NCI-H1417 treated with DMSO at 0.1 percent for 48 hours (cell line): ENCODE measurements at places on chromosomes 1 and 21.

DNA sequence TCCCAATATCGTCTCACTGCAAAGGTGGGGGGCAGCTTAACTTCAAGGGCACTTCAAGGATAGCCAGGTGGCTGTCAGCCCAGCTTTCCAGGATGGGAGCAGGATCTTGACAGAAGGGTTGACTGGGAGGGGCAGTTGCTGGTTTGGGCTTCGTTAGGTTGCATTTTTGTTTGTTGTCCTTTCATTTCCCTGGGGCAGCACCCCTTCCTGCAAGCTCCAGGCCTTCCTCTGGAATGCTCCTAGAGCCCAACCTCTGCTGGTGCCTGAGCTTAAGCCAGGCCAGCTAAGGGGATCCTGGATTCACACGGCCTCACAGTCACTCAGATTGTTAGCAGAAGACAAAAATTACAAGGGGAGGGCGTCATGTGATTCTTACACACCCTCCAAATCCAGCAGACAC is 4.1 kb upstream of the OLIG2 start:
- DNase-seq = no peak

DNA sequence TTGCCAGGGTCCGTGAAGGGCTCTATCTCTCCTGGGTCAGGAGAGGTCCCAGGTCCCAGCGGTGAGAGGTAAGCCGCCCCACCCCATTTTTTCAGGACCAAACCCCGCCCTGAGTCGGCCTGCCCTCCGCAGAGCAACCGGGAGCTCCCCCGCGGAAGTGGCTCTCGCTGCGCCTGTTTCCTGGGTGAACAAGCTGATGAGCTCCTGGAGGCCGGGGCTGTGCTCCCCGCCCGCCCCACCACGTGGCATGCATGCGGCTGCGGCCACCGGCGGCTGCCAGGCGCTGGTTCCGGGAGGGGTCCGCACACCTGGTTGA is 32.0 kb downstream of the ZBTB17 start:
- no peak for DNase-seq

GRCh38 chr1:184352776-184353175 is 34.1 kb upstream of the C1orf21 start:
- no peak for DNase-seq

DNA sequence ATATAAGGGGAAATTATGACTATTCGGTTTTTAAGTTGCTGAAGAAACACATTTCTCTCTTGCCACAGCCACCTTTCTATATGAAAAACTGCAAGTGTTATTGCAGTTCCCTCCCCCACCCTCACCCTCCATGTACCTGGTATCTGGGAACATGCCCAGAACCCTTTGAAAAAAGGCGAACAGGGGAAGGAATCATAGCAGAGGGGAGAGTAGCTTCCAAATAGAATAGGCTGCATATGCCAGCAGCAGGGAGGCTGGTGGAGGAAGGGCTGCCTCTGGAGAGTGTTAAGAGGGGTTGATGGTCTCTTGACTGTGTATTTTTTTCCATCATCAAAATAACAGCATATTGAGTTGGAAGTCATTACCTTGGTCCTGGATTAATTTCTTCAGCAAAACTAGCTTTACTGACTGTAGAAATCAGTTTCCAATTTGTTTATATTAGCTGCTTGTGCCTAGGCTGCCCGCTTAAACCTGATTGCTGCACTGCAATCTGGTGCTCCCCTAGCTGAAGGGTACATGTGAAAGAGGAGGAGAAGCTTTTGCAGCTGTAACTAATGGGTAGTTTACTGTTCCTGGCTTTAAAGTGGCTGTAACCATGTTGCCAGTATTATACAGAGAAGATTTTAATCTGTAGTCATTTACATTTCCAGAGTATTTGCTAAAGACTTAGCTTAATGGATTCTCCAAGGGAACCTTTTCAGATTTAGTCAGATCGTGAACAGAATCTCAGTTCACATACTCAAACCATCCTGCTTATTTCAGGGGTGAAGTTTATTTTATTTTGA is 22.7 kb downstream of the AHCYL1 start:
- no peak for DNase-seq

GRCh38 chr1:238964631-238965030 is 421.7 kb upstream of the CHRM3 start:
- DNase-seq = no peak

DNA sequence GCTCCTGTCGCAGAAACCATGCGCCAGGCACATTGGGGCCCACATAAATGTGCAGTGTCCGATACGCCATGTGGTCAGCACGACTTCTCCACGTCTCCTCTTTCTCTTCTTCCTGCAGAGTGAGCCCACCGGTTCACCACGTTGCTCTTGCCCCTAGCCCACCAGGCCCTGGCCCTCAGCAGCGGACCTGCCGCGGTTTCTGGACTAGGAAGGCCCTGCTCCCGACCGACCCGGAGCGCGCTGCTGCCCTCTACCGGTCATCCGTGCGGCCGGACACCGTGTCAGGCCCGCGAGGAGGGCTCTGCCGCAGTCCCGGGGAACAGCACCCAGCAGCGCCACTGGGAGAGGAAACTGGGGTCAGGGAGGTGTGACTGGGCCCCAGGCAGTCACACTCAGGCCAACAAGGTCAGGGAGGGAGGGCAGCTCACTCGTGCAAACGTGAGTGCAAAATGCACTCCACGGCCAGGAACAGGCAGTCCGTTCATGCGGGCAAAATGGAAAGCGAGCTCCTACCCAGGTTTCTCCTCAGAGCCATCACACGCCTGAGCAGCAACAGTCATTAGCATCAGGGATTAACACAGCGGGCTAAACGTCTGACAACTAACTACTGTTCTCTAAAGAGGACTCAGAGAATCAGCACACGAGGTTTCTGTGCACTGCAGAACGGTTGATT is 13.7 kb downstream of the TLR5 start:
- no peak for DNase-seq

DNA sequence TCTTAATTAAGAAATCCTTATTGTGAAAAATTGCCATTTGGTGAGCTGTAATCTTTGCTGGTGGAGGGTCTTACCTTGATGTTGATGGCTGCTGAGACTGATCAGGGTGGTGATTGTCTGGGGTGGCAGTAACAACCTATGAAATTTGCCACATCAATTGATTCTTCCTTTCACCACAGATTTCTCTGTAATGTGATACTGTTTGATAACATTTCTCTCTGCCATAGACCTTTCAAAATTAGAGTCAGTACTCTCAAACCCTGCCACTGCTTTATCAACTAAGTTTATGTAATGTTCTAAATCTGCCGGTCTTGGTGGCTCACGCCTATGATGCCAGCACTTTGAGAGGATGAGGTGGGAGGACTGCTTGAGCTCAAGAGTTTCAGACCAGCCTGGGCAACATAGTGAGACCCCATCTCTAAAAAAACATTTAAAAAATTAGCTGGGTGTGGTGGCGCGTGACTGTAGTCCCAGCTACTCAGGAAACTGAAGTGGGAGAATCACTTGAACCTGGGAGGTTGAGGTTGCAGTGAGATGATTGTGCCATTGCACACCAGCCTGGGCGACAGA is 5.0 kb downstream of the KPNA6 start:
- no peak for DNase-seq

GRCh38 chr1:108815566-108815965 is 41.3 kb downstream of the AKNAD1 start:
- no peak for DNase-seq

DNA sequence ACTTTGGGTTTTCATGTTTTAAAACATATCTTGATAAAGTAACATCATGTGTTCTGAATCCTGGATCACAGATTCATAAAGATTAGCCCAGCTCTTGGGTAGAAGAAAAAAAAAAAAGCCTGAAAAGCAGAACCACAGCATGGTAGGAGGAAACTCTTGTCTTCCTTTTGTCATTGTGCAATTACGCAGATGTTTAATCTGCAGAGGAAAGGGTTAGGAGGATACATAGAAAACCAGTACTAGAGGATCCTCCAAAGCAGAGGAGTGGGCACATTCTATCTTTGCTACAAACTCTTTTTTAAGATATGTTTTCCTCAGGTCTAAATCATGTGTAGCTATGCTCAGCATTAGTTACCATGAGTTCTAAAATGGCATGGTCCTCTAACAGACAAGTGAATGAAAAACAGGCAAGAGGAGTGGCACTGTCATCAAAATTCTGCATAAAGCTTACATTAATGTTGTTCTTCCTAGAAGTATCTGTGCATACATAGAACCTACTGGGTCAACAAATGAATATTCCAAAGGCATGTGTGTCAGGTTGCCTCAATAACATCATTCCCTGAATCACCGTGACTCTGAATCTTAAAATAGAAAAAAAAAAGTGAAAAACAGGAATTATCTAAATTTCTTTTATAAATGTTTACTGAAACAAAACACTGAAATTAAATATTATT is 107.0 kb downstream of the NME7 start:
- DNase-seq = no peak

DNA sequence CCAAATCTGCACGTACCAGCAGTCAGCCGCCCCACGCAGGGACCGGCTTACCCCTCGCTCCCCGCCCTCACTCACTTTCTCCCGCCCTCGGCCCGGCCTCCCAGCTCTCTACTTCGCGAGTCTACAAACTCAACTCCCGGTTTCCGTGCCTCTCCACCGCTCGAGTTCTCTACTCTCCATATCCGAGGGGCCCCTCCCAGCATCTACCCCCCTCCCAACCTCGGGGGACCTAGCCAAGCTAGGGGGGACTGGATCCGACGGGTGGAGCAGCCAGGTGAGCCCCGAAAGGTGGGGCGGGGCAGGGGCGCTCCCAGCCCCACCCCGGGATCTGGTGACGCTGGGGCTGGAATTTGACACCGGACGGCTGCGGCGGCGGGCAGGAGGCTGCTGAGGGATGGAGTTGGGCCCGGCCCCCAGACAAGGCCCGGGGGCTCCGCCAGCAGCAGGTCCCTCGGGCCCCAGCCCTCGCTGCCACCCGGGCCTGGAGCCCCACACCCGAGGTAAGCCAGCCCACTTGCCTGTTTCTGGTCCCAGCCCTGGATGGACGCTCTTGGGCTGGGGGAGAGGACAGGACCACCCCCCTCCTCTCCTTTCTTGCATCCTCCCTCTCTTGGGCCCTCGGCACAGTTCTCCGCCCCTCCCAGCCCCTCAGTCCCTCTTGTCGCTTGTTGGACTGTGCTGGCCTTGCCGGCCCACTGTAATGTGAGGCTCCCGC is at the start of gene ARTN:
ARTN (plus strand) TSS at position 416 of the 715 bp plus-strand sequence. CDS start 1,856 bp downstream, outside the sequence.
- no peak for DNase-seq

DNA sequence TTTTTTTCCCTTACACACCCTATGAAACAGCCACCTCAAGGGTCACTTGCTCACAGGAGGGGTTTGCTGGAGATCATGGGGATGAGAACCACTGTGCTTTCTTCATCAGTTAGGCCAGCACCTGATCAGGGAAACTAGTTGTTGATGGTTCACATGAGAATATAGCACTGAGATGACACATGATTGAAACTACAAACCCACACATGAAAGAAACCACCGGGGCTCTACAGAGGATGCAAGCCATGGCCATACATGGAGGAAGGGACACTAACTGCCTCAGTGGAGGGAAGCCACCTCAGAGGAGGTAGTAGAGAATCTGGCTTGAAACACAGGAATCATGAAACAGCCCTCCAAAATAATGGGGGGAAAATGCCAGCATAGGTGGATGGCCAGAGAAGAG is 63.2 kb downstream of the PRKAB2 start:
- no peak for DNase-seq

GRCh38 chr1:172136925-172137324 is 283.6 kb upstream of the C1orf105 start:
- DNase-seq = no peak

- DNase-seq = no peak
Measured at GRCh38 chr1:173302890-173303829, 96.0 kb upstream of the TNFSF4 start.

- no peak for DNase-seq
Measured at GRCh38 chr21:43676391-43676790, 17.0 kb downstream of the RRP1B start.

DNA sequence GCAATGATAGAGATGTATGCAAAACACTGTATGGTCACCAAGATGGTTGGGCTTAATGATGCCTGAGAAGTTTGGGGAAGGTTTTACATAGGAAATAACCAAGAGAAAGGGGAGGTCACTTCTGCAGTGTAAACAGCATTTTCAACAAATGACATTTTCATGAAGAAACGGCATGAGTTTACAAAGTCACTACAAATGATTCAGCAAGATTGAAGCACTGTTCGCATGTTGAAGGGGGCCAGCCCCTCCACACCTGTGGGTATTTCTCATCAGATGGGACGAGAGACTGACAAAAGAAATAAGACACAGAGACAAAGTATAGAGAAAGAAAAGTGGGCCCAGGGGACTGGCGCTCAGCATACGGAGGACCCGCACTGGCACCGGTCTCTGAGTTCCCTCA is 234.1 kb upstream of the POGK start:
- no peak for DNase-seq

- no peak for DNase-seq
Measured at GRCh38 chr21:38299671-38300070, 42.9 kb downstream of the KCNJ15 start.

DNA sequence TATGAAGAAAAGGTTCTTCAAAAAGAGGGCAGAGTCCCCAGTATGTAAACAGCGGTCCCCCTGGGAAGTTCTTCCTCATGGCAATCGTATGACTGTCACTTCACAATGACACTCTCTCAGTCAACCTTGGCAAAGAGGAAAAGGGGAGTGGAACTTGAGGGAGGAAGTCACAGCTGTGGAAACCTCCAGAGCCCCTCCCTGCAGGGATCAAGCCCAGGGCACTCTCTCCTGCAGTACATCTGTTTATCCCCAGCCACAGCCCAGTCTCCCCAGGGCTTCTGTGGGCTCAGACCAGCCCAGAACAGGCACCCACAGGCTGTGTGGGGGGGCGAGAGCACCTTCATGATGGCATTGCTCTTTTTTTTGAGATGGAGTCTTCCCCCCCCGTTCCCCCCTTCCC is 2.0 kb downstream of the ATP13A2 start:
- no peak for DNase-seq

GRCh38 chr1:12124693-12125421 is 41.9 kb upstream of the TNFRSF1B start:
- peak; percentile 2 for DNase-seq

GRCh38 chr1:43750083-43750482 is 42.7 kb downstream of the ST3GAL3 start:
- no peak for DNase-seq

- no peak for DNase-seq
Measured at GRCh38 chr1:48684381-48684780, 92.3 kb downstream of the BEND5 start.

GRCh38 chr1:41108696-41109275 is 87.3 kb upstream of the SLFNL1 start:
- DNase-seq = no peak

DNA sequence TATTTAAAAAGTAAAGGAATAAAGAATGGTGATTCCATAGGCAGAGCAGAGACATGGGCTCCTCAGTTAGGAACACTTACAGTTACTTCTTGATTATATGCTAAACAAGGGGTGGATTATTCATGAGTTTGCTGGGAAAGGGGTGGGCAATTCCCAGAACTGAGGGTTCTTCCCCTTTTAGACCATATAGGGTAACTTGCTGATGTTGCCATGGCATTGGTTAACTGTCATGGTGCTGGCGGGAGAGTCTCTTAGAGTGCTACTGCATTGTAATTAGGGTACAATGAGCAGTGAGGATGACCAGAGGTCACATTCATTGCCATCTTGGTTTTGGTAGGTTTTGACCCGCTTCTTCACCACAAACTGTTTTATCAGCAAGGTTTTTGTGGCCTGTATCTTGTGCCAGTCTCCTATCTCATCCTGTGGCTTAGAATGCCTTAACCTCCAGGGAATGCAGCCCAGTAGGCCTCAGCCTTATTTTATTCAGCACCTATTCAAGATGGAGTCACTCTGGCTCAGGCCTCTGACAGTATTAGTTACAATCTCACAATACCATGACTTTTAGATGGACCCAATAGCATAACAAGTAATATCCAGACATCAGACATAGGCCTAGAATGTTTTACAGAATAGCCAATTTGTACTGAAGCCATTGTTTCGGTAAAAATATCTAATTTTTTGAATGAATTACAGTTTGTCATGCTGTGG is 106.8 kb downstream of the ZBTB18 start:
- DNase-seq = no peak

- DNase-seq = peak; percentile 74
Measured at GRCh38 chr1:204494281-204495077, at the start of gene PIK3C2B. Gene PIK3C2B (minus strand): TSS chr1:204494805. CDS start chr1:204469802, 25,003 bp downstream.
